ENCODE measurements at places on chromosomes 7 and 10.

DNA sequence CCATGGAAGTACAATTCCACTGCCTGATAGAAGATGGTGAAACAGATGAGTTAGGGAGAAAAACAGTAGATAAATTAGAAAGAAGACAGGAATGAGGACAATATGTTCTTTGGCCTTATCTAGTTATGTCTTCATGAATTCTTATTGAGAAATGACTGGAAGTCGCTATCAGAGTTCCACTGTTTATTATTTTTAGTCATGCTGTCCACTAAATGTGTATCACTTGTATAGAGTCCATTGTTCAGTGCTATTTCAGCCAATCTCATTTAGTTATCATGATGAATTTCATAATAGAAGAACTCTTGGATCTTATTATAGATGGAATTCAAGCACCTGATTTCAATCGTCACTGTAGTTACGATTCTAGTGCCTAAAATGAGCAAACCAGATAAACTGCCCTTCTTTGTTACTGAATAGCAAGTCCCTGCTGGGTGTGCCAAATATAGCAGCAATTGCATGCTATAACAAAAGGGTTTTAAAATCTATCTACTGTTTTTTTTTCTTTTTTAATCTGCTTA is 177.7 kb upstream of the COL1A2 start:
- DNase-seq: no peak

- DNase-seq: no peak
Observed at GRCh38 chr7:90931986-90932916, 332.0 kb upstream of the FZD1 start.

DNA sequence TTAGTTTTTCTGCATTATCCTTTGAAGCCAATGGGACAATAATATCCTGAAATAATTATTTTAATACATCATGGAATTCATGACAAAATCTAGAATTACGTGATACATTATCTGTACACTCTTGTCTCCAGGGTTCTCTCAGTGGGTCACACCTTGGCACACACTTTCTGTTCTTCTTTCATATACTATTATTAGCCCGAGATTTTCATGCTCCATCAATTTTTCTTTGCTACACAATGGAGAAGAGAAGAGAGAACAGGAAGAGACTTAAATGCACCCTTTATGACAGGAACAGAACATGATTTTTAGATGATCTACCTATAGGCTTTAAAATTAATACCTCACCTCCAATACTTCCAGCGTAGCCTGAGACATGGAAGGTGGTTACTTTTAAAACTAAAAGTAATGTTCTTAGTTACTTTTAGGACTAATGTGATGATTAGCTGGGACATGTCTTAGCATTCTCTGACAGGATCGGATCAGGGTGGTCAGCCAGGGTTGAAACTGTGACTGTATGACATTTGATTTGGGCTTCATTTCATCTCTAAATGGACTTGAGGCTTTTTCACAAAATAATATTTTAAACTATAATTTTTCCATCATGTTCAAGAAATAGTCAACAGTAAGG is 148.2 kb upstream of the WNT16 start:
- no peak for DNase-seq

GRCh38 chr10:68526634-68527307 is 552 bp downstream of the SLC25A16 start:
- DNase-seq: no peak

DNA sequence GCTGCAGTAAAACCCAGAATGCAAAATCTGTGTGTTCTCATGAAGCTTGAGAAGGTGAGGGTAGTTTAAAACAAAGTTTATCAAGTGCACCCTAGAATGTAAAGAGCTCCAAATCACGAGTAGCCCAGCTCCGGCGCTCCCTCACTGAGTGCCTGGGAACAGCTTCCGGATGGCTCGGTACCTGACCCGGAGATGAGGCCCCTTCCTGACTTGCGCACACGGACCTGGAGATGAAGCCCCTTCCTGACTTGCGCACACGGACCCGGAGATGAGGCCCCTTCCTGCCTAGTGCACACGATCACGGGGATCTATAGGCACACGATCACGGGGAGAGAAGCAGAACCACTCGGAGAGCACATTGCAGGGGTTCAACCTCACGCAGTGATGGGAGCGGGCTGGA is 322.1 kb upstream of the RNF32 start:
- no peak for DNase-seq

DNA sequence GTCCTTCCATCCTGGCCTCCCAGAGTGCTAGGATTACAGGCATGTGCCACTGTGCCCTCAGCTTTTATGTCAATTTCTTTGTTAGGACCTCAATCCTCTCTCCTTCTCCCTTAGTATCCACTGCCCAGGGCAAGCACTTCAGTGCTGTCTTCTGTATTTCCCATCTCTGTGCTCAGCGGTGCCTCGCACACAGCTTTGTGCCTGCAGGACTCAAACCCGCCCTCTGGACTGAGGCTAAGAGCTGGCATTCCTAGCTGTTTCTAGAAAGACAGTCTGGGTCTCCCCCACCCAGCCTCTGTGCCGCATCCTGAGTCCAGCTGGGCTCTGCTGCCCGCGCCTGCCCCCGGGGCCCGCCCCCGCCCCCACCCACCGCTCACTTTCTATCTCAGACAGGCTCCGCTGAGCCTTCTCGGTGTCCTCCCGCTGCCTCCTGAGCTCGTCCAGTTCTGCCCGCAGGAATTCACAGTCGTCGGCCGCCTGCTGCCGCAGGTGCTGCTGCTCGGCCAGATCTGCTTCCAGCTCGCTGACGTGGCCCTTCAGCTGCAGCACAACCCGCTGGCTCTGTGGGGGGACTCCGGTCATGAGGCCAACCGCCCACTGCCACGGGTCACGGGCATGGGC is 67.3 kb downstream of the SPDYE5 start:
- no peak for DNase-seq

GRCh38 chr10:17181751-17182150 is 19.7 kb downstream of the TRDMT1 start:
- no peak for DNase-seq

DNA sequence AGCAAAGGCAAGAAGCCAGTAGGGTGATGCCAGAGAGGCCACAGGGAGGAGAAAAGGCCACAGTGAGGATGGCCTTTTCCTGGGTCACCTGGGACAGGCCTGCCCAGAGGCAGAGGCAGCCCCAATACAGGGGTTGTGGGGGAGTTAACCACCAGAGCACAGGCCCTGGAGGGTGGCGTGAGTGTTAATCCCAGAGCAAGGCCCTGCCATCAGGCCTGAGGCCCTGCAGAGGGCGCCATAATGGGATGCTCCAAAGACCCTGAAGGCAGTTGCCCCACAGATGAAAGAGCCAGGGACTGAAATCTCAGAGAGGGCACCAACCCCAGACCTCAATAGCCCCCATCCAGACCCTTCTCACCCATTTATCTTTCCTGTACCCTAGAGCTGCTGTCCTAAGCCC is 23.9 kb downstream of the SLC13A4 start:
- DNase-seq: no peak

DNA sequence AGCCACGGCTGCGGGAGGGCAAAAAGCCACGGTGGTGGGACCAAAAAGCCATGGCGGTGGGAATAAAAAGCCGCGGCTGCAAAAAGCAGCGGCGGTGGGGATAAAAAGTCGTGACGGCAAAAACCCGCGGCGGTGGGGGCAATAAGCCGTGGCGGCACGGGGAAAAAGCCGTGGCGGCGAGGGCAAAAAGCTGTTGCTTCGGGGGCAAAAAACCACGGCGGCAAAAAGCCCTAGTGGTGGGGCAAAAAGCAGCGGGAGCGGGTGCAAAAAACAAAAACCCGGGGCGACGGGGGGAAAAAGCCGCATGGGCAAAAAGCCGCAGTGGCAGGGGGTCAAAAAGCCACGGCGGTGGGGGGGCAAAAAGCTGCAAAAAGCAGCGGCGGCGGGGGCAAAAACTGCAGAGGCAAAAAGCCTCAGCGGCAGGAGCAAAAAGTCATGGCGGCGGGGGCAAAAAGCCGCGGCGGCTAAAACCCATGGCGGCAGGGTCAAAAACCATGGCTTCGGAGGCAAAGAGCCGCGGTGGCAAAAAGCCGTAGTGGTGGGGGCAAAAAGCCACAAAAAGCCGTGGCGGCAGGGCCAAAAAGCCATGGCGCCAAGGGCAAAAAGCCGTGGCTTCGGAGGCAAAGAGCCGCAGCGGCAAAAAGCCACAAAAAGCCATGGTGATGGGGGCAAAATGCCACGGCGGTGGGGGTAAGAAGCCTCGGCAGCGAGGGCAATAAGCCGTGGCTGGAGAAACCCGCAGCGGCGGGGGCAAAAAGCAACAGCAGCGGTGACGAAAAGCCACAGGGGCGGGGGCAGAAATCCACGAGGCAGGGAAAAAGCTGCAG is 525.8 kb downstream of the ZNF33B start:
- no peak for DNase-seq

- DNase-seq: no peak
Observed at GRCh38 chr10:88234297-88234696, 348.8 kb downstream of the RNLS start.

DNA sequence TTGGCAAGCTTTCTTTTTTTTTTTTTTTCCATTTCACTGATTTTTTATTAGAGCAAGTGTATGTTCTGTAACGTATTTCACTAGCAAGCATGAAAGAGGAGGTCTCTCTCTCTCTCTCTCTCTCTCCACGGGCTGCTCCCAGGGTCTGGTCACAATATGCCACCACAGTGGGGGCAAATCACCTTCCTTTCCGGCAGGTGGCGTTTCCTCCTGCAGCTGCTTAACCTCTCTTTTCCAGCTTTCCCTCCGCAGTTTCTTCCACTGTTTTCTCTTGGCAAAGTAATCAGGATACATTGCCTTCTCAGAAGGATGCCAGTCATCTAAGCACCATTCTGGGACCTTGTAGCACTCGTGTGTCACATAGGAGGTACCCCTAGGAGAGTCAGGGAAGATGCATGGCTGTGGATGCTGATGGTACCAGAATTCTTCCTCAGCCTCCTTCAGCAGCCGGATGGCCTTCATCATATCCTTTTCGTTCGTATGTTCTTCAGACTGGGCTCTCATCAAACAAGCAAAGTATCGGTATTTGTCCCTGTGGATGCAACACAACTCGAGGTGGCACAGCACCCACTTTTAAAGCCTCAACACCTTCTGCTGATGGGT is 197.3 kb upstream of the PODXL start:
- no peak for DNase-seq

DNA sequence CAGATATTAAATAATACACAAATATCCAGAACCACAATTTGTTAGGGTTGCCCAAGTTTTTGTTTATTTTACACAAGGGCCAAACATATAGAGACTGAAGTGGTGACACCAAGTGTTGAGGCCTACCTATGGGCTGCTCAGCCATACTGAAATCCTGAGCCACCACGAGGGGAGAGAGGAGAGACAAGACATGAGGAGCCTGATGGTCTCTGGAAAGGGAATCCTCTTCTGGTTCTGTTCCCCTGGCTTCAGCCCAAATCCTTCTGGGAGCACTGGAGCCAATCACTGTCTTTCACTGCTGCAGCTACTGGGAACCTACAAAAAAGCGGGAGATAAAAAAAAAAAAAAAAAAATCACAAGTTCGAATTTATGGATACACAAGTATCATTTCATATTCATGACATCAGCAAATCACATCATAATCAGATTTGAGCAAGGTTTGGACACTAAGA is 1.9 kb downstream of the SKIDA1 start:
- DNase-seq: no peak

GRCh38 chr10:121291823-121292222 is 306.4 kb downstream of the FGFR2 start:
- DNase-seq: no peak

GRCh38 chr10:5691786-5692185 is 7.1 kb downstream of the TASOR2 start:
- no peak for DNase-seq

DNA sequence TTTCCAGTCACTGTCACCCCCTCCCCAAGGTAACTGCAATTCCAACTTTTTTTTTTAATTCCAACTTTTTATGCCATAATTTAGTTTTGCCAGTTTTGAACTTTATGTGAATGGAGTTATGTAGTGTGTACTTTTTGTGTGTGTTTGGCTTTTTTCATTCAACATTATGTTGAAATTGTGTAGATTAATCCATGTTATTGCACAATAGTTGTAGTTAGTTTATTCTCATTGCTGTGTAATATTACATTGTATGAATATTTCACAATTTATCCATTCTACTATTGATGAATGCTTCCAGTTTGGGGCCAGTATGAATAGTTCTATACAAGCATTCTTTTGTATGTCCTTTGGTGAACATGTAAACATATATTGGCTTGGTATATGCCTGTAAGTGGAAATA is 32.5 kb downstream of the MXI1 start:
- DNase-seq: no peak

DNA sequence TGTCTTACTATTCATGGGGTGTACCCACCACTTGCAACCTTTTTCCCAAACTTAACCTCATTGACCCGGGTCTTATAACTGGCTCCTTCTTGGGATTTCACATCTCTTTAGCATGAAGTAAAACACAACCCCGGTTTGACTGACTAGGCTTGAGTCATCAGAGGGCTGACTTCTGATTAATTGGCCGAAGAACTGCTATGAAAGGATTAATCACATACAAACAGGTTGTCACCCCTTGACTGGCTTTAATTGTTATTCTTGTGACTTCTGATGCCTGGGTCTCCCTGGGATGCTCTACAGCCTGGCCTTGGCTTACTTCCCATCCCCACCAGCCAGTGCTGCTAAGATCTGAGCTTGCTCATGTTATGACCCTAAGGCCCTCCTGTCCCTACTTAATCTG is 8.8 kb upstream of the CRPPA start:
- no peak for DNase-seq

DNA sequence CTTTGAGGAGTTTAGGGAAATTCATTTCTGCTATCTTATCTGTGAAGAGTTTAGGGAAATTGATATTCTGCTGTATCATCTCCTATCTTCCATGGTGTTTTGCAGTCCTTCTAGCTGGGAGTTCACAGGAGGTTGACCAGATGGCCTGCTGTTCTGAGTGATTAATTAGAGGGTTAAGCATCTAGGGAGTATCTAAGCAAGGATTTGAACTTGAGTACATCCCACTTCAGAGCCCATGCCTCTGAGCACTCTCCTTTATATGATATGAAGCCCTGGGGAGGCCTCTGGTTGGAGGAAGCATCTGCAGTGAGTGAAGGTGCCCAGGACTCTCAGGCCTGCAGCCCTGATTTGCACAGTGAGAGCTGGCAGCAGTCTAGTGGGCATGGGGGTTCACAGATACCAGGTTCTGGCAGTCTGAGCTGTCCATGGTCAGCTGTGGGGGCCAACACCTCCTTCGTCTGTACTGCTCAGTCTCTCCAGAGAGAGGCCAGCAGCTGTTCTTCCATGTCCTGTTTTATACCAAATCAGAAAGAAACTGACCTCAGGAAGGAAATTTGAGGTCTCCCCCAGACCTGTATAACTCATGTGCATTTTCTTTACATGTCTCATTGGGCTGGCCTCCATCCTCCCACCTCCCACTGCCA is 156.9 kb downstream of the PLCE1 start:
- no peak for DNase-seq

- DNase-seq: no peak
Observed at GRCh38 chr7:50292763-50293162, 11.8 kb upstream of the IKZF1 start.

DNA sequence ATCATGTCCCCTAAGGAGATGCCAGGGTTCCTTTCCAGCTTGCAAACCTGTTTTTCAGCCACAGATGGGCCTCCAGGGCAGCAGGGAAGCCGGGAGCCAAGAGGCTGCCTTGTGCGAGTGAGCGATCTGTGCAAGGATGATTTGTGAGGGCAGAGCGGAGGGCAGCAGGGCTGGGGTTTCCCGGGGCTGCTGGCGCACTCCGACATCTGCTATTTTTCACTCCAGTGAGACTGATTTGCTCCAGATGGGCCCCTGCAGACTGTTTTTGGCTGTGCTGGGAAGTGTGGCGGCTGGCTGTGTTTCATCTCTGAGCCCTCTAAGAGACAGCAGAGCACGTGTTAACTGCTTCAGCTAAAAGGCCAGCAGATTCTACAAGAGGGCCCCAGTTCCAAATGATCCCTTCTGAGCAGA is 466.2 kb downstream of the TYW1 start:
- DNase-seq: no peak

GRCh38 chr7:103637094-103637493 is 191.1 kb upstream of the SLC26A5 start:
- DNase-seq: no peak

- no peak for DNase-seq
Observed at GRCh38 chr7:51186531-51186930, 130.1 kb downstream of the COBL start.
